ENCODE measurements at places on chromosomes 1 and 21.
A peak's percentile ranks its signal among the peaks of the same experiment; 100 is the strongest.

- DNase-seq: no peak
Measured at GRCh38 chr1:201364808-201365105, 12.7 kb downstream of the TNNT2 start.

GRCh38 chr1:205284420-205285144 is 37.0 kb downstream of the NUAK2 start:
- DNase-seq: peak; percentile 98

DNA sequence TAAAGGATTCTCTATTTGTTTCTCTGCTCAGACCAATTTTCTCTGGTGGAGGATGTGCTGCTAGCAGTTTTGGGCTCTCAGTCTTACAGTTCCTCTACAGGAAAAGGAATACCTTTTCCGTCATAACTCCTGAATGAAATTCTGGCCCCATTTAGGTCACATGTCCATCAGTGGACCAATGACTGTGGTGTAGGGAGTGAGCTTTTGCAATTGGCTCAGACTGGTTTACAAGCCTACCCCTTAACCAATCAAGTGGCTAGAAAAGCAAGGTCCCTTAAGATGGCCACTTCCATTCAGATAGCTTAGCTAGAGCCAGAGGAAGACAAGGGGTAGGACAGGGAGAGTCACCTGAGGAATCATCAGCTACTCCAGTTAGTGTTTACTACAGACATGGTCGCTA is 16.4 kb upstream of the ZNF281 start:
- DNase-seq: no peak

- no peak for DNase-seq
Measured at GRCh38 chr1:74505928-74506710, 6.3 kb downstream of the LRRC53 start.

DNA sequence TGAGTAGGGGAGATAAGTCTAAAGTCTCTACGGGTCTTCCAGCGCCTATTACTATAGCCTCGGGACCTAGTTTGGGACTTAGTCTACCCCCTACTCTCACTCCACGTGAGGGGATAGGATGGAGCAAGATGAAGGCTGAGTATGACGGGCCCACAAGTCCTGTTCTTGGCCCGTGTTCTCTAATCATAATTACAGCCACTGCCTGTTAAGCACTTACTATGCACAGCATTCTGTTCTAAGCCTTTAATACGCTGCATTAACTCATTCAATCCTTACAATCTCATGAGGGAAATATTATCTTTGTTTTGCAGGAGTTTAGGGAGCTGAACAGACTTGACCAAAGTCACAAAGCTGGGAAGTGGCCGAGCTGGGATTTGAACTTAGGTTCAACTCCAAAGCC is 23.9 kb upstream of the EPB41 start:
- DNase-seq: no peak

GRCh38 chr1:246117066-246117791 is 389.9 kb downstream of the SMYD3 start:
- DNase-seq: peak; percentile 51

- DNase-seq: no peak
Measured at GRCh38 chr1:13760340-13760739, 60.4 kb downstream of the PRDM2 start.

DNA sequence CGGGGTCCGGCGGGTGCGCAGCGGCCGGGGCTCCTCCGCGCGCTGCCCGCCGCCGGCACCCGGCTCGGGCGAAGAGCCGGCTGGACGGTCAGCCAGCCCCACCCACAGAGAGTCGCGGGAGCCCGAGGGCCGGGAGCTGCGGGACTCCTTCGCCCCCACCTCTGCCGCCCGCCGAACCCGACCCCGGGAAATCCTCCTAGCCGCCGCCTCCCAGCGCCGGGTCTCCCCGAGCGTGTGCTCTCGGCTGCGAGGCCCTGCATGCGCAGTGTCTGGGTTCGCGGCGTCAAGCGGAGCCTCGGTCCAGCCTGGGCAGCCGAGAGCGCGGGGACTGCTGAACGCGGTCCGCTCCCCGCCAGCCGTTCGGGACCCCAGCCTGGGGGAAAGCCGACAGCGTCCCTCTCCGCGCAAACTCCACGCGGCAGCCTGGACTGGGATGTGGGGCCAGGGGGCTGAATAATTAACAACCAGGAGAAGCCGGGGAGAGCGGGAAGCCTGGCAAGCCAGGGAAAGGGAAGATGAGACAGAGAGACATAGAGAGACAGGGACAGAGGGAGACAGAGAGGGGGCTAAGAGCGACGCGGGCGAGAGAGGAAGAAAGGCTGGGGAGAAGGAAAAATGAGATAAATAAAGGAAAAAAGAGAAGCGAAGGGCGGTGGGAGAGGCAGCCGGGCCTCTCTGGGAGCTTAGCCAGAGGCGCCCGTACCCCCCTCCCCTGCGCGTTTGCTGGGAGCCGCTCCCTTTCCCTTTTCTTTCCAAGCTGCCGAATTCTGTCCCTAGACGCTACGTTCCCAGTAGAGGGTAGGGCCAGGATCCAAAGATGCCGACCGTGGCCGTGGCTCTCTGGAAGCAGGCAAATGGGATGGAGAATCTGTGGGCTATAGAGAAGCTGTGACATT is 64.2 kb downstream of the MEF2D start:
- no peak for DNase-seq

DNA sequence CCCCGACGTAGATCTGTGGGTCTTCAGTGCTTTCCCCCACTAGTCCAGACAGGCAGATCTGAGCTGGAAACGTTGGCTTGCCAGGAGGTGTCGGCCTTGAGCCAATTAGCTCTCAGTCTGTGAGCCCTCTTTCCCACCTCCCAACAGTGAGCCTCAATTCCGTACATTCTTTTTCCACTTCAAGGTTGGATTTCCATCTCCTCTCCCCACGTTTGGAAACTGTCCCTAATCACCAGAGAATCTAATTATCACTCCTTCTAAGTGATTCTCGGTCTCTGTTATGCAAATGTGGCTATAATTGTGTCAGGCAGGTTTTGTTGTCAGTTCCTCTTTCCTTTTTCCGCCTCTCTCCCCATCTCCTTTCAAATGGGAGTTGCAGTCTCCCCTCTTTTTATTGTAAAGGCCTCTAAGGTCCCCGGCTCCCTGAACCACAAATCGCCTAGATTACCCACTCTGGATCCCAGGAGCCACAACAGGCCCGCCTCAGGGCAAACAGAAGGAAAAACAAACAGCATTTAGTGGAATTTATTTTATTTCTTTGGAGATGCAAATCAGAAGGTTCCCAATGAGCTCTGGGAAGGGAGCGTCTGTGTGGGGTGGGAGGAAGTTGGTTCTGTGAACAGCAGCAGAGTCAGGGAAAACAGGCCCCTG is 29.4 kb upstream of the LRRN2 start:
- no peak for DNase-seq

DNA sequence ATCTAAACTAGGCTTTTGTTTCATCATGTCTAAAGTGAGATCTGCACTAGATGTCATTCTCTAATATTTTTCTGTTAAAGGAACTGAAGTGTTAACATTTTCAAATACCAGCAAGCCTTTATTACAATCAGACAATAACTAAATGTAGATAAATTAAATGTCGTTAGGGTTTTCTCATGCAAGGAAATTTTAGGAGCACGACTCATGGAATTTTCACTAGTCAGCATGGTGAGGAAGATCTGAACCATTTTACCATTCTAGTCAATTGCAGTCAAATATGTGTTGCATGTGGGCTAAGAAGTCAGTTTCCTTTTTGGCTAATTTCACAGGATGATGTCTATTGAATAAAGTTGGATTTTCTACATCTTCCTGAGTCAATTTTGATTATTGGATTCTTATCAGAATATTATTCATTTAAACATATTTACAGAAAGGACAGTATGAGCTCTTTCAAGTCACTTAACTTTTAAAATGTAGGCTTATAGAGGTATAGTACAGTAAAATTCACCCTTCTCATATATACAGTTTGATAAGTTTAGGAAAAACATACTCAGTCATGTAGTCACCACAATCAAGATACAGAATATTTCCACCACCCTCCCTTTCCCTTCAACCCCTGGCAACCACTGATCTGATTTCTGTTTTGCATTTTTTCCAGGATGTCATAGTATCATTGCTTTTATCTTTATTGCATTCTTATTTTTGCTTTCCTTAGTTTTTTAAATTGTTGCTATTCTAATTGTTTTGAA is 9.2 kb downstream of the GCSAML start:
- DNase-seq: no peak

GRCh38 chr21:29187944-29188343 is 57.5 kb downstream of the MAP3K7CL start:
- no peak for DNase-seq

DNA sequence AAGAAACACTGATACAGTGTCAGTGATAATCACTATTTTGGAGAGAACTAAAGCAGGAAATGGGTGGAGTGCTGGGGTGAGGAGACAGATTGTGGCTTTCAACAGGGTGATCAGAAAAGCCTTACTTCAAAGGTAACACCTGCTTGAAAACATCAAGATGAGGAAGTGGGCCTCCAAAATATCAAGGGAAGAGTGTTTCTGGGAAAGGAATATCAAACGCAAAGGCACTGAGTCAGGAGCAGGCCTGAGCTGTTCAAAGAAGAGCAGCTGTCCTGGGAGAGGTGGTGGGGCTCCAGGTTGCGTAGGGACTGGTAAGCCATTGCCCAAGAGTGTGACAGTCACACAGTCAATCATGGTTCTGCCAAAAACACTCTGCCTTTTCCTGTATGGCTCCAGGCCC is 47.1 kb upstream of the ATP1A1 start:
- DNase-seq: no peak

DNA sequence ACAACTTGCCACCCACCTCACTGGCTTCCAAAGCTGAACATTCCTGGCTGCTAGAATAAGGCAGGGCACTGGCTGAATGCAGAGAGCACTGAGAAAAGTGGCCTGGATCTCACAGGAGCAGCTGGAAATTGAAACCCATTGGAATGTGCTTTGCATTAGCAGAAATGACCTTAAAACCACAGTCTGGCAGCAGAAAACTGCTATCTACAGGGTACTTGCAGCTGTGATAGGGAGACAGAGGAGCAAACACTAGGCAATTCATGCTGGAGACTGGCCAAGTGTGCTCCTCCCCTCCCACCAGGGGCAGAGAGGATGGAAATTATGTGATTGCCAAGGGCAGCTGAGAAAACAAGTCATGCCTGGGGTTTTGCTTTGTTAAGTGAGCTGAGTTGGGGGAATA is 47.2 kb downstream of the HSD3B1 start:
- no peak for DNase-seq

DNA sequence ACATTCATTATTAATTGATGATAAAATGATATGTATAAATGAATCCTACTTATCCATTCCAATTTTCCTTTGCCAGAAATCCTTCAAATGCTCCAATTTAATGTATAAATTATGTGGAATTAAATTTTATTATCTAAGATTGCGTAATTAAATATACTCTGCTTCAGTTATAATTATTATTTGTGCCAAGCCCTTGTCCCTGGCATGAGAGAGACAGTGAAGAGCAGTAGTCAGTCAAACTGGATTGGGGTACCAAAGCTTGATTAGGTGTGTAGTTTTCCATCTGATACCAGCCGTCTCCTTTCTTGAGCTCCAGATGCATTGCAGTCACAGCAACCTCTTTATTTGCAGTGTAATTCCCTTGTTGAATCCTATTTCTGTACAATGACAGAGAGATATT is 22.4 kb upstream of the MTF2 start:
- DNase-seq: no peak

- DNase-seq: peak; percentile 51
Measured at GRCh38 chr1:27299385-27300271, 22.3 kb upstream of the TMEM222 start.

GRCh38 chr21:45371655-45372054 is 33.3 kb upstream of the COL18A1 start:
- no peak for DNase-seq

GRCh38 chr1:15137809-15138208 is 15.7 kb upstream of the TMEM51 start:
- peak; percentile 93 for DNase-seq

- no peak for DNase-seq
Measured at GRCh38 chr1:209628618-209629299, 23.5 kb downstream of the LAMB3 start.

- DNase-seq: peak; percentile 60
Measured at GRCh38 chr1:20992322-20993056, 184.2 kb downstream of the EIF4G3 start.

DNA sequence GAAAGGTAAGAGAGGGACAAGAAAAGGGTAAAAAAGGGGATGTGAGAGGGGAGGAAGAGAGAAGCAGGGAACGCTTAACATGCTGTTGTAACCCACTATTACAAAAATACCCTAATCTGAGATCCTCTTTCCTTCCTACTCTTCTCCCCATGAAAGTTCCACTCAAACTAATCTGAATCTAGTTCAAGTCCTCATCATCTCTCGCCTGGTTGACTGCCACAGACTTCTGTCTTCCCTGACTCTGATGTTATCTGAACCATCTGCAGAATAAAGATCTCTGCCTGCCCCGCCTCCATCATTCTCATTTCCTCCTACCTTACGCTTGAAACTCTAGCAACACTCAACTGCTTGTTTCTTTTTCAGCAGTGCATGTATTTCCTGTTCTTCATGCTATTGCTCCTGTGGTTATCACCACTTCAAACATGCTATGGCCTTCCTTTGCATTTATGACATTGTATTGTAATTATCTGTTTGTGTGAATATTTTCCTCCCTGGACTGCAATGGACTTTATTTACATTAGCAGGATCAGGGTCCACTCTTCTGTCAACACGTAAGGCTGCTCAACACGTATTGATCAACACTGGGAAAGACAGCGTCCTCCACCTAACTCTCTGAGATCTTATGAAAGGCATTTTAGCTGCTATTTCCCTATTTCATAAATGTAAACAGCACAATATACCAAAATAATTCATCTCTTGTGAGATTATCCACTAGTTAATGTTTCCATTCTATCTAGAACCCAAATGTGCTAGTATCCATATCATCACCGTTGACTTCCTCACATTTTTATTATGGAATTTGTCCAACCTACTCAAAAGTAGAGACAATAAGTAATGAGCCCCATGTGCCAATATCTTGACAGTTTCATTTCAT is 215.5 kb upstream of the USP25 start:
- DNase-seq: peak; percentile 40

GRCh38 chr21:32380940-32381339 is 11.9 kb downstream of the URB1 start:
- DNase-seq: no peak

DNA sequence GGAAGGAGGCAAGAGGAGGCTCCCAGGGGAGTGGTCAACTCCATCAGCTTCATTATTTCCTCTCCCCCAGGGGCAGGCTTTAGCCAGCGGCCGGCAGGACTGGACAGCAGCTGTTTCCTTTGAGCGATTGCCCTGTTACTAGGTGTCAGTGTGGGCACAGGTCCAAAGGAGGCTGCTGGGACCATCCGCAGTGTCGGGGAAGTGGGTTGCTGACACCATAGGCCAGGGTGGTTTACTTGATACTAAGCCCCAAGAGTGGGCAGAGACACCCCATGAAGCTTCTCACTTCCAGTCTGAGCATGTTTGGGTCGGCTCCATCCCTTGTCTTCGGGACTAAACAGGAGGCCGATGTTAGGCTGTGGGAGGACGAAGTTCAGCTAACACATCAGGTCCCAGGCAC is 63.6 kb downstream of the KAZN start:
- DNase-seq: no peak

GRCh38 chr1:153742411-153743142 is 14.7 kb downstream of the INTS3 start:
- DNase-seq: peak; percentile 71

DNA sequence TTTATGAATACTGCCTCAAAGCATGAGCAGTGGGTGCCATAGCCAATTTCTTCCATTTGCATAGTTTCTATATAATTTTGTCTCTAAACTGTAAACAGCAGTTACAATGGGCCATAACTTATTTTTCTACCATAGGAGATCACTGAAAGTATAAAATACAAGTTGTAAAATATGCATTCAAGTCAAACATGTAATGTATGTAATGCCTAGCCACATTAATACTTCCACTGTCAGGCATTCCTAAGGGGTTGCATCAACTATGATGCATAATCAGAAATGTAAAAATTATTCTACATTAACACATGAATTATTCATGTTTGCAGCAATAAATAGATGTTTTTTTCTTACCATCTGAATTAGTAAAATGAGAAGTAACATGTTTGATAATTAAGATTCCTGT is 560.3 kb upstream of the ZP4 start:
- no peak for DNase-seq
